ENCODE measurements at places on chromosomes 1 and 21.

GRCh38 chr1:180585994-180586359 lies 27.2 kb downstream of the OVAAL start:
- no peak for DNase-seq

DNA sequence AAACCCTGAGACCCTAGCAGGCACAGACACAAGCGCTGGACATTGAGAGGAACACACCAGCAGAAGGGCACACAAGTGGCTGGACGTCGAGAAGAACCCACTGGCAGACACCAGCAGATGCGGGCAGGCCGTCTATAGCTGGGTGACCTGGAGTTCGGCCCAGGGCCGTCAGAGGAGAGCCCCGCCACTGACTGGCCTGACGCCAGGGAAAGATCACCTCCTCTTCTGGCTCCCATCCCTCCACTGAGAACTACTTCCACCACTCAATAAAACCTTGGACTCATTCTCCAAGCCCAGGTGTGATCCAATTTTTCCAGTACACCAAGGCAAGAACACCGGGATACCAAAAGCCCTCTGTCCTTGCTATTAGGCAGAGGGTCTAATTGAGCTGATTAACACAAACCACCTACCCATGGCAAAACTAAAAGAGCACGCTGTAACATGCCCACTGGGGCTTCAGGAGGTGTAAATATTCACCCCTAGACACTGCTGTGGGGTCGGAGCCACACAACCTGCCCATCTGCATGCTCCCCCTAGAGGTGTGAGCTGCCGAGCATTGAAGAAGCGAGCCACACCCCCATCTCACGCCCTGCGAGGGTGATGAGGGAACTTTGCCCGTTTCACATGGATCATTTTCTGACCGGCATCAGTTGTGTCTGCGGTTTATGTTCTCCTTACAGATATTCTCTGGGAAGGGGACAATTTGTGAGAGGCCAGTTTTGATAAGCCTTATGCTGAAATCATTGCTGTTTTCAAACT lies 104.8 kb downstream of the HLX start:
- no peak for DNase-seq

- DNase-seq: no peak
Observed at GRCh38 chr1:66073388-66073787, 280.7 kb downstream of the PDE4B start.

GRCh38 chr1:65104854-65105534 lies 43.0 kb upstream of the AK4 start:
- no peak for DNase-seq

DNA sequence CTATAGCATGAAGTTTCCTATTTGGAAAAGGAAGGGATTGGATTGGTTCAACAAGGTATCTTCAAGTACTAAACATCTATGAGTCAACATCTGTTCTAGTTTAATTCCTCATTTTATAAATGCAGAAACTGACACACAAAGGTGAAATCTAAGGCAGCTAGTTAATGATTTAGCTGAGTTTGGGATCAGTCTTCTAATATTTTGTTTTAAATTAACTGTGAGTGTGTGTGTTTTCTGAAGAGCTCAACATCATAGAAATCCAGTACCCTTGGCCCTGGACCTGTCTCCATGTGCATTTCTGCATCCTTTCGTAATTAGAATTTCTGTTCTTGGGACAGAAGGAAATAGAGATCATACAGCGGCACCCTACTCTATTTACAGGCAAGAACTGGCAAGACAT lies 105.9 kb downstream of the RGS2 start:
- no peak for DNase-seq

- DNase-seq: no peak
Observed at GRCh38 chr21:14312871-14313270, 70.1 kb downstream of the HSPA13 start.

DNA sequence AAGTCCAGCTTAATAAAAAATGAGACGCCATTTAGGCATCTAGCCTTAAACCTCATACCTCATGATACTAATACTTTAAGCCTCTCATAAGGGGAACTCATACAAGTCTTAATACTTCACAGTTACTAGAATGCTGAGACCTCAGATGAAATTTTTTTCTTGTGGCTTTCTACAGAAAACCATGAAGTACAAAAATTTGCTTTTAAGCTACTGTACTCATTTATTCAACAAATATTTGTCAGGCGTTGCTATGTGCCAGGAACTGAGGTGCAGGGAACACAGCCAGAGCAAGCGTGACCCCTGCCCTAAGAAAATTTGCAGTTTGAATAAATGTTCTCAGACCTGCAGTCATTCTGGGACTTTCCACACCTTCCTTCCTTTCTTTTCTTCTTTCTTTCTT lies 150.6 kb downstream of the MRPL39 start:
- no peak for DNase-seq

- no peak for DNase-seq
Observed at GRCh38 chr1:219871427-219872057, 56.8 kb downstream of the SLC30A10 start.

DNA sequence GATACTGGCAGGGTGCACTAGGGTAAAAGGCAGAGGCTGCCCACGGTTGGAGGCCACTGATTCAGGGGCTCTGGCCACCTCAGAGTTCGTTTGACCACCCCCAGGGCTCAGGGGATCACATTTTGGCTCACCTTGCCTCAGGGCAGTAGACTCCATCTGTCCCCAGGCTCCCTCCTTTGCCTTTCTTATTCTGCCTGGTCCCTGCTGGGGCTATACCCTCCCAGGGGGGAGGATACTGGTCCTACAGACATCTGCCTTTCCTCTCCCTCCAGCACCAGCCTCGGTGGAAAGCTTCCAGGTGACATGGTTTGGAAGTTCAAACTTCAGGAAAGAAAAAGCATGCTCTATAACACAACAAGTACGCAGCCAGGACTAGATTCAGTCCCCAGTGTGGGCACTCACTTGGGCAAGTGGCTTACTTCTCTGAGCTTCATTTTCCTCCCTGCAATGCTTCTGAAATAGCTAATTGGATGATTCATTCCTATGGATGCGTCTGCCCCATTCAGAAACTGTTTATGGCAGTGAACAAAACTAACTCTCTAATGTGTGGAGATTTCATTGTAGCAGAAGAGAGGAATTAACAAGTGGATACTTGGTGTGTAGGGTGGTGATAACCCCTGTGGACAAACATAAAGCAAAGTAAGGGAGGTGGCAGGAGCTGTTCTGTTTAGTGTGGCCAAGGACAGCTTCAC lies 154.8 kb downstream of the TRABD2B start:
- no peak for DNase-seq

GRCh38 chr1:211908453-211908852 lies 77.9 kb upstream of the LPGAT1 start:
- no peak for DNase-seq

- DNase-seq: no peak
Observed at GRCh38 chr21:43307677-43308070, 119.3 kb downstream of the SIK1 start.

DNA sequence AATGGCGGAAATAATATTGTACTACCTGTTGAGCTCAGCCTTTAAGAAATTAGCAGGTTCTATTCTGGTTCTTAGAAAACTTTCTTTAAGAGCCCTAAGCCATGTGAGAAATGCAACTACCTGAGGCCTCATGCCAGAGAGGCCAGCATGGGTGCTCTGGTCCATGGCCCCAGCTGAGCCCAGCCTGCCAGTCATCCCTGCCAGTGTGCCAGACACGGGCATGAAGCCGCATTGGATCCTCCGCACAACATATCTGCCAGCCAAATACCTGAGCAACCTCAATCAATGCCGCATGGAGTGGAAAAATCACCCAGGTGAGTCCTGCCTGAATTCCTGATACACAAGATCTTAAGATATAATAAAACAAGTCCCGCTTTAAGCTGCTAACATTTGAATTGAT lies 91.8 kb downstream of the C21orf91 start:
- DNase-seq: no peak

- DNase-seq: no peak
Observed at GRCh38 chr1:9028921-9029705, 2.9 kb upstream of the SLC2A7 start.

DNA sequence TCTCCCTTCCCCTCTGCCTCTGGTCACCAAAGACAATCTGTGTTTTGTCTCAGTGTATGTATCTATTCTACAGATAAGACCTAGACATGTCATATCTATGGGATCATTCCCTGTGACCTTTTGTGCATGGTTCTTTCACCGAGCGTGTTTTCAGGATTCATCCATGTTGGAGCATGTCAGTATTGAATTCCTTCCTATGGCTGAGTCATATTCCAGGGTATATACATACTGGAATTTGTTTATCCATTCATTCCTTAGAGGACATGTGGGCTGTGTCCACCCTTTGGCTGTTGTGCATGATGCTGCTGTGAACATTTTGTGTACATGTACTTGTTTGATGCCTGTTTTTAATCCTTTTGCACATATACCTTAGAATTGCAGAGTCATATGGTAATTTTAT lies 69.9 kb downstream of the NFASC start:
- no peak for DNase-seq

GRCh38 chr1:220272047-220272840 lies at the start of gene RAB3GAP2:
TSS of gene RAB3GAP2 (minus strand) at chr1:220272453. CDS start at chr1:220272337, 116 bp downstream.
- peak; percentile 98 for DNase-seq

- DNase-seq: no peak
Observed at GRCh38 chr1:224273641-224274040, 56.3 kb downstream of the NVL start.

Data from NCI-H1105 (cell line).